ENCODE measurements at places on chromosomes 2 and 18.

GRCh38 chr2:106039634-106040315, 154.3 kb downstream of the UXS1 start:
- no peak for DNase-seq

- no peak for DNase-seq
Observed at GRCh38 chr2:80073134-80073561, 231.4 kb downstream of the LRRTM1 start.

DNA sequence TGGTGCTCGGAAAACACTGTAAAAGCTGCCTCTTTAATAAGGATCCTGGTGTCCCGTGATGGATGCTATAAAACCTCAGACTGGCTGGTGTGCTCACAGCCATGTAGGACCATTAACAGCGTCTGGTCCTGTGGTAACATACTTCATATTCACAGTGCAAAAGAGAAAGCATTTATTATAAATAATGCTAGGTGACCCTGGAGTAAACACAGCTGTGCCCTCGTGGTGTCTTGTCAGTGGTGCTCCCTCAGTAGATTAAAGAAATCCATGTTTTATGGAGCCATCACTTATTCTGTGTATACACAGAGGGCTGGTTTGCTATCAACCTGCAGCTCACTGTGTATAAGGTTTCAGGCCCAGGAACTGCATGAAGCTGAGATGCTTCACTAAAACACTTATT, 106.9 kb downstream of the CDK15 start:
- no peak for DNase-seq

DNA sequence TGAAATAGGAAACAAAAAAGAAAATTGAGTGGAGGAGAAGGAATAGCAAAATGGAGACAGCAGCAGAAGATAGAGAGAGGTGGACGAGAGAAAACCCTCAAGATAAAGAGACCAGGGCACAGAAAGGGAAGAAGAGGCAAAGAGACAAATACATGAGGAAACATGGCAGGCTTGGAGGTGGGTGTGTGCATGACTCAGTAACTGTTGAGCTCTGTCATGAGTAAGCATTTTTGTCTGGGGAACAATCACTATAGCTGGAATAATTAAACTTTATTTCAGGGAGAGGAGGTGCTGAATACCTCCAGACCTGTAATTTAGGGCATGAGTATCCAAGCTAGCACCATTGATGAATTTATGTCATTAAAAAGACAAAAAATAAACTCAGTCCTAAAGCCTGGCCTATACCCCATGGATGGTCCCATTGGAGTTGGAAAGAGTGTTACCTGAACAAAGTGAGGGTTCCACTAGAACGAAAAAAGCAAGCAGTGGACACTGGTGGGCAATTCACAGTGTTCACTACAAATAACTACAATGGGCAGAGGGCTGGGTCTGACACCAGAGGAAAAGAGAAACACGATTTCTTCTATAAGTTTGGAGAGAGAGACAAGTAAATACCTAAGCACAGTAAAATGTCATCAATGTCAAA, 145.5 kb downstream of the ADCYAP1 start:
- DNase-seq, result no peak

GRCh38 chr18:3675994-3676393, 226.0 kb downstream of the TGIF1 start:
- no peak for DNase-seq
